ENCODE measurements at places on chromosomes 6 and 20.

DNA sequence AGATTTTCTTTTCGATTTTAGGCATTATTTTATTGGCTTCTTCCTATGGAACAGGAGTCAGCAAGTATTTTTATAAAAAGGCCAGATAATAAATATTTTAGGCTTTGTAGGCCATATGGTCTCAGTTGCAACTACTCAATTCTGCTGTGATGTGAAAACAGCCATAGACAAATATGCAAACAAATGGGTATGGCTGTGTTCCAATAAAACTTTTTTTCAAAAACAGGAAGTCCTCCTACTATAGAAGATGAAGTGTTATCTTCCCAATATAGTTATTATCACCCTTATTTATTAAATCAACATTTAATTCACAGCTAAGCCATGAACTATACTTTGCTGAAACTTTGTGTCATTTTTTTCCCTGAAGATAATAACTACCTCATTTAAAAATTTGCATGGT is 57.2 kb downstream of the CHD6 start:
- DNase-seq, result no peak

DNA sequence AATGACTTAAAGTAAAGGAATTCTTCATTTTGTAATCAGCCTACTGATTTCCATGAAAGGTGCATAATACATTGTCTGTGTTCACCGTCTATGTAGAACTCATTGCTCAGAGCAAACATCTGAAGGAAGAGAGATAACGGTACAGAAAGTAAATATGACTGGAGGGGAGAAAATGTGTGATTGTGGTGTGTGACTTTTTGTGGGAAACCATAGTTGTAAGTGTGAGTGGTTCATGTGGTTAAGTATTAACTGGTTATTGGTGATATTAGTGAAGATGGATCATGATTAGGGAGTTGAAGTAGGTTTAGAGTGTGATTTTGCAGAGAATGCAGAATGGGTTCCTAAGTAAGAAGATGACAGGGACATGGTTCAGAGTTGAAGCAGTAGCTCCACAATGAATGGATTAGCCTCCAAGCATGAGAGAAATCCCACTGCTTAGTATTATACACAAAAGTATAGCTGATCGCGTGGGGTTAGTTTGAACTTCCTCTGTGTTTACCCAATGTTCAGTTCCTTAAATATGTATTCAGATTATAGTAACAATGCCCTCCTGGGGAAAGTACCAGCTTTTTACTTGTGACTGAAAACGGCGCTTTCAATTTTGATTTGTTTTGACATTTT is 368.9 kb downstream of the UTRN start:
- peak; percentile 91 for DNase-seq

GRCh38 chr6:85453490-85453889 is 3.6 kb downstream of the NT5E start:
- DNase-seq, result no peak

DNA sequence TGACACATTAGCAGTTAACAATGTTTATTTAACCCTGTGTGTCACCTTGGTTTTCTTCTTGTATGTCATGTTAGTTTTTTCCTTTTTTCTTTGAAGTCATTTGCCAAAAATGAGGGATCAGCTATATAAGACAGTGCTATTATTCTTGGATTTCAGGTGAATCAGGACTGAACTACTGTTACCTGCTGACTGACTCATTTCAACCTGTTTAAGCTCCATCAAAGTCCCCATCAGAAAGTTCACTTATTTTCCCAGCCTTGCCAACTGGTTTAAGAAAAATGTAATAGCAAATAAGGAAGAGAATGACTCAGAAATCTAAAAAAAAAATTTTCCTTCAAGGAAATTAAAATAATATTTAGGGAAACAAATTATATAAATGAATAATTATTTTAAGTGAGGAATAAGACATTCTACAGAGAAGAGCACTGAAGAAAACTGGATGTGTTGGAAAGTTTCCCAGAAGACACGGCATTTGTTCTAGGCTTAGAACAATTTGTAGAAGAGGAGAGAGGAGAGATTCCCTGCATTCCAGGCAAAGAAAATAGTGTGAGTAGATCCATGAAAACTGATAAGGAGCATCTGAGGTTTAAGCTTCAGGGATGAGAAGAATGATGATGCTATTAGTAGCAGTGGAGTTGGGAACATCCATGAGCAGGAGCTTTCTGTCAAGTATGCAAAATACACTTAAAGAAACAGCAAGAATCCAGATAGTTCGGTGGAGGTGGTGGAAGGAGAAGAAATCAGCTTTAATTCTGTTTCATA is 84.9 kb upstream of the SIM1 start:
- no peak for DNase-seq

- DNase-seq, result no peak
Observed at GRCh38 chr20:53934421-53935343, 135.7 kb downstream of the BCAS1 start.

DNA sequence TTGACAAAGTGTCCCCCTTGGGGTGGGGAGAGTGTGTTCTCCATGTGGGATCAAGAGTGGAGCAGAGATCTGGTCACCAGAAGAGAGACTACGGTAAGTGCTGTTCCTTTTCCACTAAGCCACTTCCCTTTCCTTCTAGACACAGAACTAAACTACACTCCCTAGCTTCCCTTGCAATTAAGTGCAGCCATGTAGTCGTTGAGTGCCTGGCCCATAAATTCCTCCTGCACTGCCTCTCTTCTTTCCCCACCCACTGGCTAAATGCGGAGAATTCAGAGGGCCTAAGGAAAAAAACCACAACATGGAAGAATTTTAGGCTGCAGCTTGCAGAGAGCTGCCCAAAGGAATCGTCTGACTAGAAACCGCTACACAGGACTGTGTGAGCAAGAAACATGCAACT is 1.5 kb downstream of the WDR27 start:
- no peak for DNase-seq

GRCh38 chr6:3432416-3432815 is 24.4 kb downstream of the SLC22A23 start:
- no peak for DNase-seq

DNA sequence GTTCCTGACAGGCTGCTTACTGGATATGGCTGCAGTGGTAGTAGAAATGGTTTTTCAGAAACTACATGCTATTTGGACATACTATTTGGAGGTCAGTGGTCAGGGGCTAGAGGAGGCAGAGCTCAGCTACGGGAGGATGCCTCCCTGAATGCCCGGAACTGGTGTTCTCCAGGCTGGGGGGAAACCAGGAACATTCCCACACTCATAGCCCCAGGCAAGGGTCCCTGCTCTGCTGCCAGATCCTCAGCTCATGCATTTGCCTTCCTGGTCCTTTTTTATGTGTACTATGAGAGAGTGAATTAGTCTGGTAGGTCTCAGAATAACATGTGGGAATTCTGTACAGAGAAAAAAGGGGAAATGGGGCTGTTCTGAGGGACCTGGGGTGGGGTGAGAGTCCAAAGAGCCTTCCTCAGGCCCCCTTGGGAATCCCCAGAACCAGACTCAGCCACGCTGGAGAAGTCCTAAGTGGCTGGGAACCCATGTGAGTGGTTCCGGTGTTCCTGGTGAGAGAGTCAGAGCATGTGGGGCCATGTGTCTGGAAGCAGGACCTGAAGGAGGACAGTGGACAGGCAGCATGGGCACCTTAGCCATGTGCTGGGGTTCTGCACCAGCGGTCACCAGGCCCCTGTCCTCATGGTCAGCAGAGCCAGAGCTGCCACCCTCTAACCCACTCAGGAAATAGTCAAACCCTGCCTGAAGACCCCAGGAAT is 58.0 kb upstream of the MYL9 start:
- DNase-seq, result no peak

GRCh38 chr6:144179828-144180227 is 29.5 kb downstream of the STX11 start:
- DNase-seq, result no peak

DNA sequence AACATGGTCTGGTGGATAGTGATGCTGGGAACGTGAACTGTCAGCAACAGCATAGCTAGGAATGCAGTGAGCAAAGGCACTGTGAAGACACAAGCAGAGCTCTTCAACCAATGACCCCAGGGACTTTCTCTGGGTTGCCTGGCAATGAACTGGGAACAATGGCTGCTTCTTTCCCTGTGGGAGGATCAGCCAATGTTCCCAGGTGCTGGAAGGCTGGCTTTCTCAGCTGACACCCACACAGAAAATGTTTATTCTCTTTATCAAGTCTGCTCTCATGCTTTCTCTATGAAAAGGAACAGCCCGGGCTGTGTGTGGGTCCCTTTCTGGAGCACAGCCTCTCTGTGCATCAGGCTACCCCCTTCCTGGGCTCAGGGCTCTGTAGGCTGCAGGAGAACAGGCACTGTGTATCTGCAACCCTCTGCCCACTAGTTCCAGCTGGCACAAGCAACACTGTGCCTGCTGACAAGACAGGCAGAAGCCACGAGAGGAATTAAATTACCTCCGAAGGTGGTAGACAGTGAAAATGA is 54.2 kb downstream of the HFE start:
- peak; percentile 46 for DNase-seq

DNA sequence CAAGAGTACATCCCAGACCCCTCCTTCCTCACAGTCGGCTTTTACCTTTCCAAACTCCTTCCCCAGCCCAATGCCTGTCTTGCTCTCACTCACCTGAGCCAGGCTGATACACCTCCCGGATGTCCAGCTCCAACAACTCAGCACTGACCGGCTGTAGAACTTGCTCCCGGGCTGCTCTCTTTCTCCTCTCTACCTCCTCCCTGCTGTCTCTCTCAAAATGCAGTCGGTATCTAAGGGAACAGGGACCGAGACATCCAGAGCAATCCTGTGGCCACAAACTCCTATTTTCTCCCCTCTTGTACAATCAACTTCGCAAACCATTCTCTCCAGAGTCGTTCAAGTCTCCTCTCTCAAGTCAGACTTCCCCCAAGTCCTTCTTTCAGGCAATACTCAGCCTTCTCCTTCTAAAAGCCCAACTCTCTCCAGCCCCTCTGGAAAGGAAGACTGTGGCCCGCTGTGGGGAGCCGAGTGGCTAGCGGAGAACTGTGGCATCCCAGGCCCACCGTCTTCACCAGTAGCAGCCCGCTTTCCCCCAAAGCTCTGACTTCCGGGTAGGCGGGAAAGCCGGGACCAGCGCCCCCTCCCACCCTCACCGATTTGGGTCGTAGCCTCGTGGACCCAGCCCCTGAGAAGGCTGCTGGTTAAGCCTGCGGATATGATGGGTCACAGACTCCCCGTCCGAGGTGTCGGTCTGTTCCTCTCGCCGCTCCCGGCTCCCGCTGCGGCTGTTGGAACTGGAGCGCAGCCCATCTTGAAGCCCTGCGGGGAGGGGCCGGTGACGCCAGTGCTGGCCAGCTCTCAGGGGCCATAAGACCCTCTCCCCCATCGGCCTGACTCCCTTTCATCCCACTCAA is 1.1 kb downstream of the GNL1 start:
- no peak for DNase-seq

DNA sequence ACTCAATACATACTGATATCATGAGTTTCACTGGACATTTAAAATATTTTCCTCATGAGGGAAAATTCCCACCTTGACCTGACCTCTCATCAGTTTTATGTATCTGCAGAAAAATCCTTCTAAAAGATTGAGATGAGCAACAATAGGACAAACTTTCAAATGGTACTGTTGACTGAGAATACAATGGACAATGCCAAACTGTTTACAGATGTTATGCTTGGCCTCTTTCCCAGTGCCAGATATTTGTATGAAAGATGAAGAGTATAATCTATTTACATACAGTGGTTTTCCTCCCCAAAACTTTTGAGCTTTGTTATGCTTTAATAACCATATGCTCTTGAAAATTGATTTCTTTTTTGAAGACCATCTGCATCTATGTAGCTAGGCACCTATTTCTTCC is 245.1 kb upstream of the RSPO3 start:
- no peak for DNase-seq

GRCh38 chr6:133892813-133893691 is 4.1 kb downstream of the TCF21 start:
- no peak for DNase-seq

DNA sequence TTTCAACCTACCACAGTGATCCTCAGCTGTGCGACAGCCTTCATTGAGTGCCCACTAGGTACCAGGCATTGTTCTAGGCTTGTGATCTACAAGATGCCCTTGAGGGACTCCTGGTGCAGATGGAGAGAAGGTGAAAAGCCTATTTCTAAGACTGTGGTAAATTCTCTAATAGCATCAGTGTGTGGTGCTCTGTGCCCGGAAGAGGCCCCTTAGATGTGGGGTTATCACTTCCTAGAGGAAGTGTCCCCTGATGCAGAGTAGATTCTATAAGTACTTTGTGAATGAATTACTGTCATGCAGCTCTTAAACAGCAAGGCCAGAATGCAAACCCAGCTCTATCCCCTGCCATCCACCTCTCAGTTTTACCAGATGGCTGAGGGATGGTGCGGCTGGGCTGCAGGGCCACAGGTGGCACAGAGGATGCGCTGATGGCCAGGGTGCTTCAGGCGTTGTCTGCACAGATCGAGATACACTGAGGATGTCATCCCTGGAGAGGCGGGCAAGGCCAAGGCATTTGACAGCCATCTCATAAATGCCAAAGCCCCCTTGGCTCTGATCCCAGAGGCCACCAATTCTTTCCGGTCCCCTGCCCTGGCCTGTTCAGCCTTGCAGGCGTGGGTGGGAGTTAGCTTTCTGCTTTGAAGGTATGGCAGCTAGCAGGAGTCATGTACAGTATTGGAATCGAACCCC is 96.7 kb downstream of the TOX2 start:
- no peak for DNase-seq

- DNase-seq, result no peak
Observed at GRCh38 chr20:48937674-48938073, 16.2 kb downstream of the ARFGEF2 start.

- DNase-seq, result no peak
Observed at GRCh38 chr20:57037689-57038088, 228.8 kb downstream of the BMP7 start.

DNA sequence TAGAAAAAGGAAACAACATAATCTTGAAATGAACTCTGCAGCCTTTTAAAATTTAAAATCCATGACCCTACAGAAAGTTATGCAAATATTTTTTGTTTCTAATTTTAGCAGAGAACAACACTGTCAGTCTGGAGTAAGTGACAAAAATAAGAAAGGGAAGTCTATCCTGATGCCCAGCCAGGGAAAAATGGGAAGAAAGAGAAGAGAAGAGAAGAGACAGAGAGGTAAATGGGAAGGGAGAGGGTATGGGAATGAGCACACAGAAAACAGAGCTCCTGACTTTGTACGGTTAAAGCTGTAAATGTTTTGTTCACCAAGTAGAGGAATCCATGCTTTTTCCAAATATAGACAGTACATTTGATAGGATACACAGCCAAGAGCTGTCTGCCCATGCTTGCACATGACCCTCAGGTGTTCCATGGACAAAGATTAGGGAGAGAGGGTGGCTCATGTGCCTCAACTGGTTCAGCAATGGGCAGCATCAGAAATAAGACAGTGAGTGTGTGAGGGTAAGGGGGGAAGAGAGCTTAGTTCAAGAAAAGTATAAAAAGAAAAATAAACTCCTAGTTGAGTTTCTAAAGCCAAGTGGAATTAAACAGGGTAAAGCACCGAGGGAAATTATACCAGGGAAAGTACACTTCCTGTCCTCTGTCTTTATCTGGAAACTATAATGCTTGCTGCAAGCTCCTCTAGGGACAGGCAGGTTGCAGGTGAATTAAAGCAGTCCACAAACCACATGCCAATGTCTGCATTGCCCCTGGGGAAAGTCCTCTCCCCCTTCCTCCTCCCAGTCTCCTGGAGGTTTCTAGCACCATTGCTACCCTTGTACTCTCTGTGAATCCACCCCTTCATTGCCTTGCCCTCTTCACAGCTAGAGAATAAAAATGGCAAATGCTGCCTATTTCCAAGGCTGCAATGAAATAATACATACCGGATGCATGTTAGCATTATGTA is 30.0 kb downstream of the MAP3K5 start:
- DNase-seq, result no peak
